ENCODE measurements at places on chromosomes 2 and 18. TPM values are rescaled to one million over a fixed set of nuclear protein-coding genes. Genes with fewer than 3 reads are reported as not detected.

GRCh38 chr2:206480161-206480560 is 36.8 kb downstream of the ADAM23 start:
- H3K4me1 ChIP-seq, result no peaks in the 10 kb centered on the region
- H3K27ac ChIP-seq, result no peak overlapping the region
- no peak overlapping the region for H3K4me3 ChIP-seq
- no peaks in the 10 kb centered on the region for H3K36me3 ChIP-seq
- peaks cover 13% of the 10 kb centered on the region for H3K27me3 ChIP-seq

GRCh38 chr2:220152281-220152935 is 525.0 kb downstream of the SLC4A3 start:
- H3K27ac ChIP-seq, result no peak overlapping the region
- no peaks in the 10 kb centered on the region for H3K36me3 ChIP-seq
- H3K4me3 ChIP-seq, result no peak overlapping the region
- H3K4me1 ChIP-seq, result no peaks in the 10 kb centered on the region
- peaks cover 2% of the 10 kb centered on the region for H3K27me3 ChIP-seq

- no peaks in the 10 kb centered on the region for H3K36me3 ChIP-seq
- H3K4me3 ChIP-seq, result no peak overlapping the region
- no peak overlapping the region for H3K27ac ChIP-seq
Measured at GRCh38 chr2:220966636-220967035, 605.5 kb downstream of the EPHA4 start.

The TSN gene
- total RNA-seq, result 52.6 TPM
